ENCODE measurements at places on chromosomes 1 and 21.

DNA sequence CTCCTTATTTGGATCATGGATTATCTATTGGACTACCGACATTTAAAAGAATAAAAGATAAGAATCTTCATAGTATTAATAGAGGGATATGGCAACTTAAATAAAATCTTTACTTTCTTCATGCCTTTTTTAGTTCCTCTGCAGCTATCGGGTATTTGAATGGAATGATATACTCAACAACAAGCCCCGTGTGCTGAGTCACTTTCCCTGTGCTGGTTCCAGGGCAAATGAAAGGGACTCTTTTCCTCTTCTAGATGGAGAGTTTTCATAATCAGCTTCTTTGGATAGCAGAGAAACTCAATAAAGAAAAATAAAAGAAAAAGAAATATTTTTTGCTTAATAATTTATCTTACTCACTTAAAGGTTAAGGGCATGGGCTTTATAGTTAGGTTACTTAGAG is 213.7 kb downstream of the LRRC40 start:
- no peak for DNase-seq

GRCh38 chr1:223135176-223135942 is 7.7 kb downstream of the TLR5 start:
- DNase-seq: no peak

DNA sequence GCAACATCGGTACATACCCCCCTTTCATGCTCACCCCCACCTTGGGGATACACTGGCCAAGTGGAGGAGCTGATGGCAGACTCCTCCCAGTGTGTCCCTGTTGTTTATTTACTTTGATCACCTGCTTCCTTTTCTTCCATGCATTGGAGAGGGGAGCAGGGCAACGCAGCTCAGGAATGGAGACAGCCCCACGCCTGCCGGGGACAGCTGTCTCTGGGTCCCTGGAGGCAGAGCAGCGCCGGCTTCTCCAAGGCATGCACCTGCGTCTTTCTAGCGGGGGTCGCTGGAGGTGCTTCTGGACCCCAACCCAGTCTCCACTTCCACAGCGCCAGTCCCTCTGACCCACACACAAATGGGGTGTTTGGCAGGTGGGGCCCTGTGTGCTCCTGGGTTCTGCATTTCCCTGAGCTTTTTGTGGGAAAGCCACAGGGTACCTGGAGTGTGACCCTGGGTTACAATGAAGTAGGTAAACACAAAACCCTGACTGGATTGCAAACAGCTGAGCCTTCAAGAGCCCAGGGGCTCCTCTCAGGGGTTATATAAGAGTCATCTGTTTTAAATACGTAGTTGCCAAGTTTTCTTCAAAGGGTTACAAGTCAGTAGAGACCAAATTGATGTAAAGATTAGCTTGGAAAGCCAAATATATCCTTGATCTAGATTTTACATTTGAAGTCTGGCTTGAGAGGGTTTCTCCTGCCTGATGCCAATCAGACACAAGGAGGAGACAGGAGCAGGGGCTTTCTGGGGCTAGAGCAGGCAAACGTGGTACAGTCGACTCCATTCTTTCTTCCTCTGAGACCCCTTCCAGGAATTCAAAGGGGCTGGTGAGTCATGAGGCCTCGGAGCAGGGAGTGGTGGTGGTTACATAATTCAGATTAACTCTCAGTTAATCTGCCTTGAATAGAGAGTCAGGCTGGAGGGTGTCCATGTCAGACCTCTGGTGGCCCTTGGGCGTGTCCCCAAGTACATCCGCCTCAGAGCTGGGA is 4.5 kb downstream of the AJAP1 start:
- no peak for DNase-seq

GRCh38 chr1:61741711-61742619 is at the start of gene PATJ:
TSS of gene PATJ (plus strand) at chr1:61742480. CDS start at chr1:61762893, 20,413 bp downstream.
- DNase-seq: peak; percentile 61

DNA sequence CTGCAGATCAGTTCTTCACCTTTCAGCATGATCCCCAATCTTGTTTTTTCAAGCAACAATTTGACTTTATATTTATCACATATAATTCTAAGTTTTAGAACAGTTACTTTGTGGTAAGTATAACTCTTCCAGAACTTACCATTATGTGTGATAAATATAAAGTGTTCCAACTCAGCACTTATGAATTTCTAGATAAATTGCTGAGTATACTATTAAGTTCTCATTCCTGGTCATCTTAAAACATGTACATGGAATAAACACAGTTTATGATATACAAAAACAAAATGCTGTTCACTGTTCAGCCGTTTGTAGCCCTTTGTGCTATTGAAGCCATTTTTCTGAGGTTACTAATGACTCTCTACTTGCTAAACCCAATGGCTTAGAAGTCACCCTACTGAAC is 5.1 kb upstream of the XPR1 start:
- no peak for DNase-seq

DNA sequence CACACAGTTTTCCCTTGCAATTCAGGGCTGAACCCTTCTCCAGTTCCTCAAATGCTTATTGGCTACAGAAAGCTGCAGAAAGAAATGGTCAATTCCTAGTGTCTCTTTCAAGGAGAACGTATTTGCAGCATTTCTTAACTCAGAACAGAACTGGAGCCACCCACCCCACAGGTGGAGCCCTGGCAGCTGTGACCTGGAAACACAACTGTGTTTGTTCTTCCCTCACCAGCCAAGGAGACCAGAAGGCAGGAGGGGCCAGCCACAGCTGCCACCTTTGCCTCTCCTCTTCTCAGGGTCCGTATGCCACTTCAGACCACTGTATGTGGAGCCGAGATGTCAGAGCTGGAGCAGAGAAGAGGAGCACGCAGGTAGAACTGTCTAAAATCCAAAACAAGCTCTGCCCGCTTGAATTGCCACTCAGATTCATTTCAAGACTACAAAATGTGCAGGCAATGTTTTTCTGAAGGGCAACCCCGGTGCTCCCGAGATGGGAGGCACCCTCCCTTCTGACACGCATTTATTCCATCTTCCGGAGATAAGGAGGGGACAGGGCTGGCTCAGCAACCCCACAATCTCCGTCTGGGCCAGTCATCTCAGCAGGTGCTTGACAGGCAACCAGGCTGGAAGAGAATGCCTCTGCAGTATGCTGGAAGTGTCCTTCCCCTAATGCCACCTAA is 16.7 kb downstream of the CD247 start:
- DNase-seq: no peak

DNA sequence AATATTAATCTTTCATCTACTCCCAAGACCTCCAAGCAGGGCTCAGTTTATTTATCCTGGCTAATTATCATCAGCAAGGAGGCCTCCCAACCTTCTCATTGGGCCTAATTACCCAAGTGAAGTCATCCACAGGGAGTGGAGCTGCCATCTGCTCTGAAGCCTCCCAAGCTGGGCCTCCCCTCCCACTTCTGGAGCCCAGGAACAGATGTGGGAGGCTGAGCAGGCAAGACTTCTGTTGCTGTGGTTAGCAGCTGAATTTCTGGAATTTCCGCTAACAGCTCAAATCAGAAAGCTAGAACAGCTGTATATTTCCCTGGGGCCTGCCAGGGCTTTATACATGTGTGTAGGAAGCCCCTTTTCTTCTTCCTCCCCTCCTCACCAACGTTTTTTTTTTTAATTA is 127.5 kb downstream of the UCK2 start:
- no peak for DNase-seq

DNA sequence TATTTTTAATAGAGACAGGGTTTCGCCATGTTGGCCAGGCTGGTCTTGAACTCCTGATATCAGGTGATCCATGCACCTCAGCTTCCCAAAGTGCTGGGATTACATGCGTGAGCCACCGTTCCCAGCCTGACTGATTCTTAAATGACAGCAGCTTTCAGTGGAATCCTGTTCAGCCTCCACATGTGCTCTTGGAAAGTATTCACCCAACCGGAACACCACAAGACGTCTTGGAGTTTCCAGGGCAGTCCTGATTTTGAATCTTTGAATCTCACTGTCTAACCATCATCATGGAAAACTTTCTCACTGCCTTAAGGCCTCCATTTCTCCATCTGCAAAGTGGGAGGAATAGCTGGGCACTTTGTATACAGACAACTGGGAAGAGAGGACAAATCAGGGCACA is 58.1 kb upstream of the ITPKB start:
- DNase-seq: no peak
